ENCODE measurements at places on chromosomes 2 and 18.

- no peak for DNase-seq
These were observed 1.8 kb downstream of the RTKN start for GRCh38 chr2:74439803-74440377.

DNA sequence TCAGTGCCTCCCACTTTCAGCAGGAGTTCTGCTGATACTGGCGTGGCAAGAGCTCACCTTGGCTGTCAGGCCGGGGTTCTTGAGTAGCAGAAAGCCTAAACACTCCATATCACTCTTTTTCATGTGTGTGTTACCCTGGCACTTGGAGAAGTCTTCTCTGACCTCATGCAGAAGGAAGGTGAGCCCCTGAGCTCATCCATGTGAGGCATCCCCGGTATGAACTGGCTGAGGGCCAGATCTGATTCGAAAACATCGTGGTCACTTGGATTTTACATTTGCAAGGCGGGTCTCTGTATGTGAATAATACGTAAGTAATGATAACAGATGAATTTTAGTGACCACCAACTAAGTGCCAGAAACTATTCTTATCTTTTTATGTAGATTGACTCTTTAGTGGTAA, 93.6 kb downstream of the RAPGEF4 start:
- DNase-seq, result peak; percentile 87

- DNase-seq, result no peak
These were observed 74.1 kb downstream of the EML4 start for GRCh38 chr2:42243297-42243696.

- peak; percentile 18 for DNase-seq
These were observed 2.6 kb downstream of the ZNF521 start for GRCh38 chr18:25349131-25349925.

DNA sequence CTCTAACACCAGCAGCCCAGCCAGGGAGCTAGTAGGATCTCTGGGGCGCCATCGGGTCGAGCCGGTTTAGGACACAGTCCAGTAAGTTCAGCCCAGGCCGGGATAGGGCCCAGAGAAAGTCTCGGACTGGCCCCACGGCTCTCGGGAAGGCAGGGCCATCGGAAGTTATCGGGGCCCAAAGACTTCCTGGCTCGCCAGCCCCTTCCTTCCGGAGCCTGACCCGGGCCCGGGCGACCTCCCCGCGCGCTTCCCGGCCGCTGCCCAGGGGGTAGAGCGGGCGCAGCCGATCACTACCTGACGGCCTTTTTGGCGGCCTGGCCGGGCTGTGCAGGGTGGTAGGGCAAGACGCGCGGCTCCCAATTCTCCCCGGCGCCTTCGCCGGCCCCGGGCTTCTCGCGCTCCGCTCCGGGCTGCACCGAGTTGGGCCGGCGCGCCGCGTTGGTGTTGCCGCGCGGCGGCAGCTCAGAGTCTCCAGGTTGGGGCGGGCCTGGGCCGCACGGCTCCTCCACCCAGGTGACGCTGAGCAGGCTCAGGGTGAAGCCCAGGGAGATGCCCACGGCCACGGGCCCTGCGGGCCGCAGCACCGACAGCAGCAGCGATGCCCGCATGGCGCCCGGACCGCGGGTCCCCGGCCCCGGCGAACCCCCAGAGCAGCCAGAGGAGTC, 546 bp downstream of the CHPF start:
- DNase-seq, result no peak

- DNase-seq, result no peak
These were observed 175.7 kb downstream of the ICOS start for GRCh38 chr2:204112084-204112770.

DNA sequence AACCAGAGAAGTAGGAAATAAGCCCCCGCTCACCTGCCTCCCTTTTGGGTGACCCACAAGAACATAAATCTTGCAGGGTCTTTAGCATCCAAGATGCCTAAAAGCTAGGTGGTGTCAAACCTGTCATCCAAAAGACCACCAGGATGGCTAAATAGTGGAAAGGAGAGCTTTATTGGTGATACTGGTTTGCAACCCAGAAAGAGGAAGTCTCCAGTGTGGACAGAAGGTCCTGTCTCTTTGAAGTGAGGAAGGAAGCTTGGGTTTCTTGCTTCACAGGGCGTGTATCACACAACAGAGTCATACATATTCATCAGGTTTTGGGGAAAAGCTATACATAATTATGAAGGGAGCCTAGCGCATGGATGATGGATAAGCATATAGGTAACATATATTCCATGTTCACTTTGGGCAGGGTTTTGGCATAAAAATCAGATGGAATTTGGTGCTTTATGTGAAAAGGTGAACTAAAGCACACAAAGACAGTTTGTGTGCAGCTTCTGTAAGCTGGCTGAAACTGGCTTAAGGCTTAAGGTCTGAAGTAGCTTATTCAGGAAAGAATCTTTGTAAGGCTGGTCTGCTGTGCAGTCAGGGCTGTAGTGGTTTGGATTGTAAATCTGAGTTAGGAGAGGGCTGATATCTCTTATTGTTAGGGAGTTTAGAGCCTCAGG, 102.2 kb upstream of the MSH2 start:
- no peak for DNase-seq

DNA sequence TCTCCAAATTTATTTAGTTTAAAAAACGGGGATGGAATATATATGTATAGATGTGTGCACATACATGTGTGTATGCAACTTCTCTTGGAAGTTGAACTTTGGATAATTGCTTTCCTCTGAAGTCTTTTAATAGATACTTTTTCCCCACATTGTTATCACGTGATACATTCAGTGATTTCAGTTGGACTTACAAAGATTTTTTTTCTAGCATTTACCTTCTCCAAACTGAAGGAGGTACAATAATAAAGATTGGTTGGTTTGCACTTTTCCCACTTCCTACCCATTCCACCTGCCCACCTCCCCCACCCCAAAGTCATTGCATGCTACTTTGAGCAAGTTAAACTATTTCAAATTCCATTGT, 206.1 kb upstream of the FSHR start:
- DNase-seq, result no peak

DNA sequence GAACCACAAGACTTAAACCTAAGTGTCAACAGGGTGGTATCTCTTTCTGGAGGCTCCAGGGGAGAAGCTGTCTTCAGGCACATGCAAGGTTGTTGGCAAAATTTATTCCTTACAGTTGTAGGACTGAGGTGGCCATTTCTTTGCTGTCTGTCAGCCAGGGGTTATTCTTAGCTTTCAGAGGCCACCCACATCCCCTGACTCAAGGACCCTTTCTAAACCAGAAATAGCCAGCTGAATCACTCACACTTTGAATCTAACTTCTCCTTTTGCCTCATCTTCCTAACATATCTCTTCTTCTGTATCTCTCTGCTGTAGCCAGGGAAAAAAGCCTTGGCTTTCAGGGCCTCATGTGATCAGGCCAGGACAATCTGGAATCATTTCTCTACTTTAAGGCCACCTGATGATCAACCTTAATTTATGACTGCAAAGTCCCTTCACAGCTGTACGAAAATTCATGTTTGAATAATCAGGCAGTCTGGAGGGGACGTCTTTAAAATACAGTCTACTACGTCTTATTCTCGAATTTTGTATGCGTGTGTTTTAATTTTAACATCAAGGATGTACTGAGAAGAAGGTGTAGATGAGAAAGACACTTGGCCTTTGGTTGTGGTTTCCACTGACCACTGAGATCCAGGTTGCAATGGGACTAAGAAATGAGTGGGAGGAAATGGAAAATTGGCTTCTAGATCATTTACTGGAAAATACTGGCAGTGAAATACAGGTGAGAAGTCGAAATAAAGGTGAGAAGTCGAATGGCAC, 90.4 kb downstream of the DOCK10 start:
- DNase-seq, result no peak

DNA sequence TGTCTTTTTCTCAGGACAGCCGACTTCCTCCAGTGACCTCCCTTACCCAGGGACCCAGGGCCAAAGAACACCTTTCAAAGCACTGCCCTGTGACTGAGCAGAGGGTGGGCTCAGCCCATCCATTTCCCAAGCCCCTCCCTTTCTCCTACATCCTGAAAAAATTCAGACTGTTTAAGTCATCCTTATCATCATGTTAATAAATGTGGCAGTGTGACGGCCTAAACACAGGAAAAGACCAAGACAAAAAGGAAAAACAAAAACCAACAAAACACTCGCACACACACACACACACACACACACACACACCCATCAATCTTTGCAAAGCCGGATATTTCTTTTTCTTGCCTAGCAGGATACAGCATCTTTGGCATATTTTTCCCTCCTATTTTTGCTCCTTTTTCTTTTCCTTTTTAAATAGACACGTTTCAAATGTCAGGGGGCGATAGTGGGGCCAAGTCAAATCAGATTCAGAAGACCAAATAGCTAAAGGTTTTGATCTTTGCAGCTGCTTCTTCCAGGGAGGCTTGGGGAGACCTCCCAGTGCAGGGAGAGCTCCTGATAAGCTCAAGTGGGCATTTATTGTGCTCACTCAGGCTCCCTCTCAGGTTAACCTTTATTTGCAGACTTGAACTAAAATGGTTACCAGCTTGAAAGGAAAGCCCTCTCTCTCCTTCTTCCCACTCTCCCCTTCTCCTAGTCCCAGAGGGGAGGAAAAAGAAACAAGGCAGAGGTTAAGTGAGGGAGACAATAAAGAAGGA, 39.5 kb upstream of the NRP2 start:
- DNase-seq, result no peak

- no peak for DNase-seq
These were observed 2185.6 kb upstream of the CELF4 start for GRCh38 chr18:39751161-39751560.

DNA sequence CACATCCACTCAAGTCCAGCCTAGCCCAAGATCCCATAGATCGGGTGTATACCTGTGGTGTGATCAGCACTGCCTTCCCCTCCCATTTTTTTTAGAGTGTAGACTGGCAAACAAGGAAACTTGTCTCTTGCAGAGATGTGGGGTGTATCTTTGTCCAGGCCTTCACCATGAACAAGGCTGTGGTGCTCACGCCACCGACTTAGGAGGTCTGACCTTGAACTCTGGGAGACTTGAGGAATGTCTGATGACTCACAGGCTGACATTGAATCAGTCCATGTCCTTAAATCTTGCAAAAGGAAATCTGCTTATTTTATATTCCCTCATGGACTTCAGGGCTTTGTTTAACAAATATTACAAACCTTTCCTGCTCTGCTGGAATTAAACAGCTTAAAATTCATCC, 4.5 kb upstream of the CTIF start:
- no peak for DNase-seq

GRCh38 chr2:241248289-241248688, 59.8 kb downstream of the ANO7 start:
- DNase-seq, result no peak

- no peak for DNase-seq
These were observed 178.5 kb downstream of the L3MBTL4 start for GRCh38 chr18:6236258-6236657.

- DNase-seq, result no peak
These were observed 191.9 kb upstream of the GYPC start for GRCh38 chr2:126463892-126464674.

DNA sequence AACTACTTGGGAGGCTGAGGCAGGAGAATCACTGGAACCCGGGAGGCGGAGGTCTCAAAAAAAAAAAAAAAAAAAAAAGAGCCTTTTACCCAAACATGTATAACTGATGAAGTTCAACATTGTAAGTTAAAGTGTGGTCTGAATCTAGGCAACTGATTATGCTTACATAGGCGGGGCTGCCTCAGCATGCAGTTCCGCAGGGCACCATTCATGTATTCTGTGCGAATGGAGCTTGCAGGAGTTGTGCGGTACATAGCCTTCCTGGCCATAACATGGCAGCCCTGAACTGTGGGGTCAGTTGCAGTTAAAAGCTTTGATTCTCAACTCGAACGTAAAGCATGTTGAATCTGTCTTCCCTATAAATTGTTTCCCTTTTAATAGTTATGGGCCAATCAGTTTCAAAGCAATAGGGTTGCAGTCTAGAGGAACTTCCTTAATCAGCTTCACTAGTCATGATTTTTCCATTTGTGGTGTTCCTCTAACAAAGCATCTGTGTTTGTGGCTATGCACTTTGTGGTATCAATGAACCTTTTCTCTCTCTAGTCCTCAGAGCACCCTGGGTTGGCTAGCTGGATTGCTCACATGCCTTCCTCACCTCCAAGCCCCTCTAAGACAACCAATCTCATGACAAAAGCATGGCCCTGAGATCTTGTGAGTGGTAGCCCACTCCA, 30.6 kb upstream of the CEP68 start:
- DNase-seq, result no peak

DNA sequence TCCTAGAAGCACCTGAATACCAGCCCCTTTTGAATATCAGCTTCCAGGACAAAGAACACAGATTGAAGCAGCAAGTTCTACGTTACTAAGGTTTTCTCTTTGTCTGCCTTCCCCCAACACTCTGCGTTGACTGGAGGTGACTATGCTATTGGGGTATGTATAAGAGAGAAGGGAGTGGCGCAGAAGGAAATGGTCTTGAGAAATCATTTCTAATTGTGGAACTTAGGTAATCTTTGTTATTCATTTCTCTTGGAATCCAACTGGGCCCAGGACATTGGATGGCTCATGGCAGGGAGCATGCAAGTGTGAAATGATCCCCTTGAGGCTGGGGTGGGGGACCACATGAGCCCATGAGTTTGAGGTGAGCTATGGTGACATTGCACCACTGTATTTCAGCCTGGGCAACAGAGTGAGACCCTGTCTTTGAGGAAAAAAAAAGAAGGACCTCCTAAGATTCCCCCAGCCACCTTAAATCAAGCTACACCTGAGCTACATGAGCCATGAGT, 29.7 kb downstream of the XDH start:
- peak; percentile 93 for DNase-seq

DNA sequence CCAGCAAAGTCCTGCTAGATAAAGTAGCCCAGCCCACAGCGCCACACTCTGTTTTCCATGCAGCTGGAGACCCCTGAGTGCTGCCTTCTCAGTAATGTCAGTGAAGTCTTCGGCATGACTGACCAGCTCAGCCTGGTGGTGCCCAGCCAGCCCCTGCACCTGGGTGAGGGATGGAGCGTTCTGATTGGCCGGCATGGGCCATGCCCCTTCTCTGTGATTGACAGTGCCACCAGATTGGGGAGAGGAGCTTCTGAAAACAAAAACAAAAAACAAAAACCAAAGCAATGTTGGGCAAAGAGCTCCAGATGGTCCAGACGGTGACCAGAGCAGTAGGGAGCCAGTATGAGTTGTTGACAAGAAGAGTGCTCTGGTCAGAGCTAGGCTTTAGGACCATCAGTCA, 122.6 kb downstream of the DYSF start:
- no peak for DNase-seq

GRCh38 chr2:162840598-162841246, 2.2 kb upstream of the KCNH7 start:
- peak; percentile 52 for DNase-seq

DNA sequence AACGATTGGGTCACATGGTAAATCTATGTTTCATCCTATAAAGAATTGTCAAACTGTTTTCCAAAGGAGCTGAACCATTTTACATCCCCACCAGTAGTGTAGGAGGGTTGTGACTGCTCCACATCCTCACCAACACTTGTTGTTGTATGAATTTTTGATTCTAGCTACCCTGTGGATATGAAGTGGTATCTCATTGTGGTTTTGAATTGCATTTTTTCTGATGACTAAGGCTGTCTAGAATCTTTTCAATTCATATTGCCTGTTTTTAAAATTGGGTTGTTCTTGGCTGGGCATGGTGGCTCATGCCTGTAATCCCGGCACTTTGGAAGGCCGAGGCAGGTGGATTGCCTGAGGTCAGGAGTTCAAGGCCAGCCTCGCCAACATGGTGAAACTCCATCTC, 44.5 kb downstream of the TXNL1 start:
- DNase-seq, result peak; percentile 14

GRCh38 chr2:239184179-239184578, 216.6 kb downstream of the HDAC4 start:
- DNase-seq, result no peak

- no peak for DNase-seq
These were observed 141.9 kb downstream of the LYPD6B start for GRCh38 chr2:149180226-149180875.

GRCh38 chr2:236939271-236939670, 146.4 kb upstream of the COPS8 start:
- DNase-seq, result no peak

GRCh38 chr18:5476961-5477800, 66.6 kb downstream of the EPB41L3 start:
- peak; percentile 5 for DNase-seq
